ENCODE measurements at places on chromosomes 12 and 14.

- peak; percentile 31 for DNase-seq
These were observed 8.6 kb downstream of the GLTP start for GRCh38 chr12:109871668-109872314.

- peak; percentile 91 for DNase-seq
These were observed 63.3 kb downstream of the CCDC88C start for GRCh38 chr14:91354221-91354916.

DNA sequence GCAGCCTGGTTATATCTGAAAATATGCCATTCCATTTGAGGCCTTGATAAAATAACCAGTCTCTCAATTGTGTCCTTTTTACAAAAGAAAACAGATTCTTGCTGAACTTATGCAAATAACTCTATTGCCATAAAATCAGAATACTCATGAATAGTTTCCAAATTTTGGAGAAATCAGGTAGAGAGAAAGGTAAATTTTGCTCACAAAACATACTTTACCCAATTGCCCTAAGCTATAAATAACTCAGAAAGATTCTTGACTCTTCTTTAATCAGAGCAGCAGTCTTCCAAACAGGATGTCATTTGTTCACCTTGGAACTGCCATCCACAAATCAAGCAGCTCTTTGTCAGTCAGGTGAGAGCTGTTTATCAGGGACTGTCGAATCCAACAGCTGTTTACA, 12.6 kb downstream of the ZNF26 start:
- DNase-seq: no peak

DNA sequence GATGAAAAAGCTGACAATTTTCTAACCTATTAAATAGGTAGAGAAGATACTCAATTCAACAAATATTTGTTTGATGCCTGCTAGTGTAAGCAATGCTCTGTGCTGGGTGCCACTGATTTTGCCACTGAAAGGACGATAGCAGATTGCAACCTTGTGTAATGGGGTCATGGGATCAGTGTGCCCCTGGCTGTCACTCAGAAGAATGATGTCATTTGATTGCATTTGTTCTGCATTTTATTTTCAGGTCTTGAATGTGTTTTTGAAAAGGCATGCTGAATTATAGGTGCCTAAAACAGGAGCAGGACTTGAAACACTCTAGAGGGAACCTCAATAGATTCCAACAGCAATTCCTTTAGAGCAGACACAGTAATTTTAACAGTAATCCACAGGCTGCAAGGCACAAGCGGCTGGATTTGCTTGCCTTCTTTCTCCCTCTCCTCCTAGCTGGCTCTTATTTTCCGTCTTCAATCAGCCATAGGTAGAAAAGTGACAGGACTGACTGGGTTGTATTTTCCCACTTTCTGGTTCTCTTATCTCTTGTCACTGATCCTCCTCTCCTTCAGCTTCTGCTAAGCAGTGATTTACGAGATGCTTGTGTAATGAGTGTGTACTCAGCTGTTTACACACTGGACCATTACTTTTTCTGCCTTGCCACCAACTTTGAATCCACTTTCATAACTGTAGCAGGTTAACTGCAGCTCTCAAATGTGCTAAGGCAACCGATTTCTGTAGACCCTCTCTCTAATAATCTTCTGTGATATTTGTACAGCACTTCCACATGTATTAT, 4.1 kb downstream of the PLXNC1 start:
- DNase-seq: no peak

DNA sequence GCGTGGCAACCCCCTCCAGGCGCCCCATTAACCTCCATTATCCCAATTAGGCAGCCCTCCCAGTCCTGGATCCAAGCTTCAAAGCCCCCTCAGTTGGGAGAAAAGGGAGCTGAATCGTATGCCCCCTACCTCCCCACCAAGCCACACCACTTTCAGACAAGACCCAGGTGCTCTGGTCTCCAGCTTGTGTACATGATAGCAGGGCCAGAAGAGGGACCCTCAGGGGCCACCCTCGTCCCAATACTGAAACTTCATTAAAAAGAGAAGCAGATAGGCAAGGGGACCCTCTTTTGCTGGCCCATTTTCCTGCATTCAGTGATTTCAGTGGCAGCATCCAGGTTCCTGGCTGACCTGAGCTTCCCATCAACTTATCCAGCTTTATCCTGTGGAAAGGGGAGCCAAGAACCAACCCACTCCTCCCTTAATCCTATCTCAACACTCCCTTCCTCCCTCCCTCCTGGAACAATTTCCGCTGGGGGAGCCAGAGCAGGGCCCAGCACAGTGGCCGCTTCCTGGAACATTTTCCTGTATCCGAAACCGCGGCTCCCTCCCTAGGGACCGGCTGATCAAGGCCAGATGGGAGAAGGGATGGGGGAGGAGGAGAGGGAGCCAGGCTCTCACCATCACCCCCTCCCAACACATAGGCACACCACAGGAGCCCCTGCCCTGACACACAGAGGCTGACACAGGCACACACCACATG, 9.5 kb upstream of the SP7 start:
- DNase-seq: peak; percentile 70
